Stimulated activated CD4-positive, alpha-beta T cell treated with anti-CD3 and anti-CD28 coated beads, Interleukin-2, amount 100 ng/mL, for 4 hours (primary cell): ENCODE measurements at places on chromosomes 6 and 20.

GRCh38 chr20:59632541-59633113 is 28.3 kb downstream of the PHACTR3 start:
- no peak for DNase-seq

GRCh38 chr20:43838703-43839060 is 76.0 kb upstream of the TOX2 start:
- DNase-seq: no peak

GRCh38 chr6:35076997-35077712 is 64.0 kb downstream of the TCP11 start:
- DNase-seq: no peak

DNA sequence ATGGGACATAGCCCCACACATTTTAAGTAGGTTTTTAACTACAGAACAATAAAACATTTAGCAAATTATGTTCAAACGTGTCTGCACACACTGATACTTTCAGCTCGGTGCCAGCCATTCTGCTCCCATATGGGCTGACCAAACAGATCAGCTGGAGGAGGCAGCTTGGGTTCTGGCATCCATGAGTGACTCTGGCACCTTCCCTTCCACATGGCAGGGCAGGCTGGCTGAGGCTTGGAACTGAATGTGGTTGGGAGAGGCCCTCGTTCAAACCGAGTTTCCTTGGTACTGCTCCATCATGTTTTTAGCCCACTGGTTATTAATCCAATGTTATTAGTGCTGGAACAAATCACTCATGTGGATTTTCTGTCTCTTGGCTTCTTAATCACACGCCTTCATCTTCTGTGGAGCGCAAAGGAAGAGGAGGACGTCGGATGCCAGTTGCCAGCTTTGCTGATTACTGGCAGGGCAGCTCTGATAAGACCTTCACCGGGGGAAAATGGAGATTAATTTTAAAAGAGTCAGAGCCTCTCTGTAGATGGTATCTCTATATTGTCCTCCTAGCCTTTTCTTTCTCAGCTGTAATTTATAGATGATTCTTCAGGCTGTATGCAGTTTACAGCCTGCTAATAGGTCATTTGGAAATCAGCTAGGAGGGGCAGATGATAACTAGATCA is 93.1 kb upstream of the TIAM2 start:
- DNase-seq: no peak

GRCh38 chr6:53651764-53652401 is 13.7 kb downstream of the KLHL31 start:
- DNase-seq: peak; percentile 72

DNA sequence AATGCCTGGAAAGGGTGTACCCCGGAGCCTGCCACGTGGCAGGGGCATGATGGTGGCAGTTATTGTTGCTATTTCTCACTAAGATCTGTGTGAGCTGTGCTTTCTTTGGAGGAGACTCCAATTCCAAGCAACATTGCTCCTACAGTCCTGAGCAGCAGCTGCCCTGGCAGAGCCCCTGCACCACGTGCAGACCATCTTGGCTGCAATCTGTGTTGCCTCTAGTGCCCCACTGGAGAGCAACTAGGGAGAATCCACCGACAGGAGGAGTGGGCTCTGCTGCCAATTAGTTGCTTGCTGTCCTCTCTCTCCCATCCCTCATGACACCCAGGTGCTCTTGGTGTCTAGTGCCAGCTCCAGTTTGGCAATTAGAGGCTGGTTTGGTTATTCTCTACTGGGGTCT is 116.0 kb downstream of the PXDC1 start:
- no peak for DNase-seq

- DNase-seq: no peak
These were observed 144.4 kb downstream of the PHACTR3 start for GRCh38 chr20:59748619-59749191.

DNA sequence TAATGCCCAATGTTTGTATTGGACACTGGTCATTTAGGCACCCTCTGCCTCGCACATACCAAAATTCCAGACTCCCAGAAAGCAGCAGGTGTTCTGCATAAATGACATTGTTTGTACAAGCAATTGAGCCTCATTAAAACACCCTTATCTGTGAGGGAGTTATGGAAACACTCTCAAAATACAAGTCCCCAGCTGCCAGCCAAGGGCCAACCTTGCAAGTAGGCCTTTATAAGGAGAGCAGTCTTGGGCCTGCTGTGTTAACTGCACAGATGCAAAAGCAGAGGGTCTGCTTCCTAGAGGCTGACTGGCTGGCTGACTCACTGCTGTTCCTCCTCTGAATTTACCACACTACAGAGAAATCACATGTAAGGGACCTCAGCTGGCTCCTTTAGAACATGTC is 150.4 kb upstream of the HMGN3 start:
- no peak for DNase-seq

DNA sequence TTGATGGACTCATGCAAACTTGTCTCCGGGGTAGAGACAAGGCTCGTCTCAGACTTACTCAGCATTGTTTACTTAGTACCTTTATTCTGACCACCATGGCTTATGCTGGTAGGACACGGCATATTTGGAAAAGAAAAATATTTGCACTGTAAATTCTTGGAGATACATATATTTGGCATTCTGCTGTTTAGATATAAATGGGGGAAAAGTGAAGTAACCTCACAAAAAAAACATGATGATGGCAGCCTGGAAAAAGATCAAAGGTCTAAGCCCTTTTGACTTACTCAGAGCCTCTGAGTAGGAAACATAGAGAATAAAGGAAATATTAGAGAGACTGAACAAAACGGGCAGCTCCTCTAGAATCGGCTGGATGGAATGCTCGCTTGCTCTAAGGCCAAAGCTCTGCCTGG is 32.5 kb downstream of the PDE10A start:
- DNase-seq: no peak

DNA sequence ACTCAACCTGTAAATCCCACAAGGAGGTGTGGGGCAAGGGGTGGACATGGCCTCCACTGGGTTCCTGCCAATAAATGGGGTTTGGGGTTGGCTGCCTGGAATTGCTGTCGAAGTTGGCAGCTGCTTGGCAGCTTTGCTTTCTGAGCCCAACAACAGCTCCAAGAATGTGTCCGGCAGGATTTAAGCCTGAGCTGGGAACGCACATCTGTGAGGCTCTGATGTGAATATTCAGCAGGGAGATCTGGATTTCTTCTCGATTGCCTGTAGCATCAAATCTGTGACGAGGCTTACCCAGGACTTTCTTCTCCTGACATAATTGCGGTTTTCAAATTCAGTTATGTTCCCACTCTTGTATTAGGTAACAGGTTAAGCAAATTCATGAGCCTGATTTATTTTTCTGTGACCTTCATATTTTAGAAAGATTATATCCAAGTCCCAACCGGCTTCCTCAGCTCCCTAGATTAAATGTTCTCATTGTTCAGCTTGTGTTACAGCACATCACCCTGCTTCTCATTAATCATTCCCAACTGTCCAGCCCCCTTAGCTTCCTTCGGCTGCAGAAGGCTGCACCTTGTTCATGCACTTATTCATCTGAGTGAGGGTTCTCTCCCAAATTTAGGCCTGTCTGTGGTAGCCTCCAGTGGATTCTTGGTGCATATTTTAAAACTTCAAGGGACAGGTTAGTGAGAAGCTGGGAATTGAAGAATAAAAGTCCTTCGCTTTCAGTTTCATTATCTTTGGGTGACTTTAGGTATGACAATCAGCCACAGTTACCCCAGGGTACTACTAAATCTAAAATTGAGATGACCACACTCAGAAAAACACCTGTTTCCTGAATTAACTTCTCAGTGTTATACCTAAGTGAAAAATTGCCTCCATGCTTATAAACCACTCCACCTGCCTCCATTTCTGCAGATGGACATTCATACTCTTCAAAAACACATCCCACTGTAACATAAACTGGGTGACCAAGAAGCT is 310.0 kb downstream of the ESR1 start:
- no peak for DNase-seq

- DNase-seq: no peak
These were observed 79.4 kb downstream of the ROS1 start for GRCh38 chr6:117346142-117346930.

GRCh38 chr6:105967917-105968602 is 118.1 kb upstream of the PRDM1 start:
- no peak for DNase-seq
